Mucosa of gallbladder (tissue), 1 donor: ENCODE measurements at places on chromosomes 13 and 19. TPM values are rescaled to one million over a fixed set of nuclear protein-coding genes. Genes with fewer than 3 reads are reported as not detected.

The ERCC2 gene
- total RNA-seq = 23.8 TPM

DNA sequence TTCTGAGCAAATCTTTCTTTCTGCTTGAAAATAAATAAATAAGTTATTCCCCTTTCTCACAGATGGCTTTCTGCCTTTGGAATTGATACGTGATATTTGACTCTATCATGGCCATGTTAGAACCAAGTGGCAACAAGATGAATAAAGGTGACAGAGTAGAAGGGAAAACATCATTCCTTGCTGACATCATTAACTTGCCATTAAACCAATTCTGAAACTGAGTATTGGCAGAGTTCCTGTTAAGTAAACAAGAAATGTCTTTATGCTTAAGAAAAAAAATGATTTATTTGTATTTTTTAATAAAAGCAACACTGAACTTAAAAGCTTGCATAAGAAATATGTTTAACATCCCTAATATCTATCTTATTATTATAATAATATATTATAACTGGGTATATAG lies 828.1 kb downstream of the PCDH9 start:
- no peak for DNase-seq

The ZGLP1 gene
- 7.3 TPM for total RNA-seq

GRCh38 chr13:56886398-56886797 lies 254.3 kb upstream of the PRR20A start:
- DNase-seq = no peak

DNA sequence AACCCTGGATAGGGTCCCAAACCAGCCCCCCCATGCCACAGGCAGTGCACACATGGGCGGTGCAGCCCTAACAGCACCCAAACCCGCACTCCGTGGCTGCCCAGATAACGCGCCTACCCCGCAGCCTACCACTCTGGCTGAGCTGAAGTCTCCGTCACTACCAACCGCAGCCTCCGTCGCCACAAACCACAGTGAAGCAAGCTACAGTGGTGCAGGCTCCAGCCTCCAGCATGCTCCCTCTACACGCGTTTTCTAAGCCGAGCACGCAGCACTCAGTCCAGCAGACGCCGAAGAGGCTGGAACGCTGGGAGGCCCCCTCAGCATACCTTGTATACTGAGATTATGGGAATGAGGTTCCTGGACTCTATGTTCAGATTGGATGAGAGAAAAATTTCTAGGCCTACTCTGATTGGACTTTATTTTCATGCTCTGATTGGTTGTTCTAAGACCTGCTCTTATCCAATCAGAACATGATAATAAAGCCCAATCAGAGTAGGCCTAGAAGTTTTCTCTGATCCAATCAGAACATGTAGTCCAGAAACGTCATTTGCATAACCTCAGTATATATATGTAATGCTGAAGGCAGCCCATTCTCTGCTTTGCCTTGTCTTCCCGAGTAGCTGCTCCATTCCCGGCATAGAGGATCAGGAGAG lies 56.7 kb upstream of the C1QTNF9B start:
- DNase-seq = no peak

The KLK11 gene
- total RNA-seq = 274 TPM

DNA sequence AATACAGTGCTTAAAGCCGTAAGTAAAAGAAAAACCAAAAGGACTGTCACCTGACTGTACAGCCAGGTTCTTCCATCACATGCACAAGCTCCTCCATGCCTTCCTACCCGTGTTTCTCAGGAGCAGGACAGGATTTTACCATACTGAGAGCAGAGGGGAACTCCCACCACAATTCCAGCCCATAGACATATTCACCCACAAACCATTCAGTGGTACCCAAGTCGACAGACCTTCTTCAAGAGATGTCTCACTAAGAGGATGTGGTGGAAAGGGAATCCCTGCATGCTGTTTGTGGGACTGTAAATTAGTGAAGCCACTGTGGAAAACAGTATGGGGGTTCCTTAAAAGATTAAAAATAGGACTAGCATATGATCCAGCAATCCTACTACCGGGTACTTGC lies 66.9 kb upstream of the DOCK9 start:
- DNase-seq = no peak

DNA sequence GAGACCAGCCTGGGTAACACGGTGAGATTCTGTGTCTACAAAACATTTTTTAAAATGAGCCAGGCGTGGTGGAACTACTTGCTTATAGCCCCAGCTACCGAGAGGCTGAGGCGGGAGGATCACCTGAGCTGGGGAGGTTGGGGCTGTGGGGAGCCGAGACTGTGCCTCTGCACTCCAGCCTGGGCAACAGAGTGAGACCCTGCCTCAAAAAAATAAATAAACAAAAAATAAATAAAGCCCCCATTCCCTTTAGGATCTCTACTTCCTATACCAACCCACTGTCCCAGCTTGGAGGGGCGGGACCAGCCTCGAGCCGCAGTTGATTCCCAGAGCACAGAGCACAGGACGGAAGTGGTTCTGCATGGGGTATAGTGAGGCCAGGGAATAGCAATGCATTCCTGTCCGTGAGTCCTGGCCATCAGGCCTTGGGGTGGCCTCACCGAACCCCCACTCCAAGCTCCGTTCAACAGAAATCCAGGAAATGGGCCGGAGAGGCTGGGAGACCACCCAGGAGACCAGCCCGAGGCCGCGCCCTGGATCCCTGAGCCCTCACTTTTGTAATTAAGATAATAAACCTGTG lies 4.9 kb upstream of the PTBP1 start:
- no peak for DNase-seq

The SHISA7 gene
- total RNA-seq = not detected

The KIR2DL1 gene
- not detected for total RNA-seq

- peak; percentile 37 for DNase-seq
These were observed 30.3 kb upstream of the CEACAM4 start for GRCh38 chr19:41657157-41657556.

DNA sequence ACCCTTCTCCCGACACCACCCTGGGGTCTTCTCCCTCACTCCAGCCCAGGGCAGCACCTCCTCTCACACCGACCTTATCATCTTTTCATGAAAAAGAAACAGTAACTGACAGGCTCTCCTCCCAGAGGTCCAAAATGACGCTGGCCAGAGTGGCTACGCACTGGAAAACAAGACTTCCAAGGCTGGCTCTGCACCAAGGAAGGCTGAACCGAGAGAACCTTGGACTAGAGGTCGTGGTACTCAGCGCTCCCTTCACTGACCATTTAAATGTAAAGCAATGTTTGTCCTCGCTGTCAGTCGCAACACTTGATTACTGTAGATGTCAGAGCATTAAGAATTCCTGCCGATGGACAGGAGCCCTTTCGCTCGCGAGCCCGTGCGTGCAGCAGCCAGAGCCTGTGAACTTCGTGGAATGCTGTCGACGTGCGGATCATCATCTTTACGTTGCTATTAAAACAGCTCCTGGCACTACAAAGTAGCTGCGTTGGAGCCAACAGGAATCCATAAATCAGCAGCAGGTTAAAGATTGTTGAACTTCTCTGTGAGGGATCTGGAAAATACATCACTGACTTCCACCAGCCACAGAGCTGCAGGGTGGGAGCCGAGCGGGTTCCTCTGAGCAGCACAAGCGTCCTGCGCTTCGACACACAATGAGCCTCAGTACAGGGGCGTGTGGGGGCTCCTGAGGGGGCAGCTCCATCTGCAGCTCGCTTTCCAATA lies 125.5 kb upstream of the MCF2L start:
- no peak for DNase-seq

- peak; percentile 78 for DNase-seq
These were observed 33.3 kb upstream of the MICU2 start for GRCh38 chr13:21637296-21637695.

- DNase-seq = peak; percentile 21
These were observed 15.3 kb downstream of the TTYH1 start for GRCh38 chr19:54430306-54431254.

DNA sequence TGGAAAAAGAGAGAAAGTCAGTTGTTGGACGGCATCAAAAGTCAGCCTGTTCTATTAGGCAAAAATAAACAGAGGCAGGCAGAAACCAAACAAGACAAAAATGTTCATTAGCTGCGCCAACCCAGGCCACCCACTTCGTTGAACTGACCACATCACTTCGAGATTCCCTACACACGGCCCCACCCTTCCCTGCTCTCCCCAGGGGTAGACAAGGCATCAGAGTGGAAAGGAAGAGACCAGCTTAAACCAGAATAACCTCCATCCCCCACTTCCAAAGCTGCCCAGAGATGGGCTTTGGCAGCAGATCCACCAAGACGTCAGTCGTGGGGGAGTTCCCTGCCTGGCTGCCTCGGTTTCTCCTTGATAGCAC lies 204.6 kb upstream of the TSHZ3 start:
- peak; percentile 46 for DNase-seq

The PSG1 gene
- not detected for total RNA-seq

GRCh38 chr19:12090807-12091206 lies 26.3 kb downstream of the ZNF844 start:
- DNase-seq = peak; percentile 58

GRCh38 chr13:50783717-50784290 lies 59.7 kb downstream of the DLEU7 start:
- DNase-seq = no peak

The WDR62 gene
- total RNA-seq = 1.3 TPM

The SCEL gene
- total RNA-seq = 0.12 TPM

DNA sequence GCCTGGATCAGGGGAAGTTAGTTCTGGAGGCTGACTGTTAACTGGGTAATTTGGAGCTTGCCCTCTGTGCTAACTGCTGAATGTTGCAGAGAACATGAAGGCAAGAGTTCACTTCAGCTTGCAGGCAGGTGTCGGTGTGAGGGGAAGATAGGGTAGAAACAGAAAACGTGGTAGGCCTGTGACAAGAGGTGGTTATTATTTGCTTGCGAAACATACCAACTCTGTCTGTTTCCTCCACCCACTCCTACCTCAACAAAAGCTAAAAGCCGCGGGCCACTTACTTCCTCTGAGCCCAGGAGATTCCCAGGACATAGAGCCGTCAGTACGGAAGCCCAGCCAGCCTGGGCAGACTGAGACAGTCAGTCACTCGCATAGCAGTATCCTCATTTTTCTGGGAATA lies 119.2 kb upstream of the ABCC4 start:
- DNase-seq = no peak

DNA sequence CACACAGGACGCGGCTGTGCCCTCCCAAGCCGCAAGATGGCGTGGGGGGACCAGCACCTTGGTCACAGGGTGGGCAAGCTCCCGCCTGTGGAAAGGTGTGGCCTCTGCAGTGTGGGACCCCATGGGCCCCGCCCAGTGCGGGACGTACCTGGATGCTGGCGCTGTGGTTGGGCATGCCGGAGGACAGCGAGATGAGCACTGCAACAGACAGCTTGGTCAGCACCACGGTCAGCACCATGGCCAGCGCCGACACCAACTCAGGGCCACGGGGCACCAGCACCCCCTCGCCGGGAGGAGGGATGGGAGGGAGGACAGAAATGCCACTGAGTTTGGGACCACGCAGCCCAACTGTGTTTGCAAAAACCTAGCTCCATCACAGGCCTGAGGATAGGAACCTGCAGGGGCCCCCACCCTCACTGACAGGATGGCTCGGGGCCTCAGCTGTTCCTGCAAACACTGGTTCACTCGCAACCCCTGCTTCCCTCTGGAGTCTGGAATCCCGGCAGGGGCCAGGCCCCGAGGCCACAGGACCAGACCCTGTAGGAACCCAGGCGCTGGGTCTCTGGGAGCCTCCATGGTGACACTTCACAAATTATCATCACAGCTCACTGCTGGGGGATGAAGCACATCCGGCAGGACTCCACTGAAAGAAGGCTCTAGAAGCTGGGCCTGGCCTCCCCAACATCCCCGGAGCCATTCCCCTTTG lies 27.1 kb downstream of the IZUMO4 start:
- no peak for DNase-seq

The SOX1 gene
- not detected for total RNA-seq

DNA sequence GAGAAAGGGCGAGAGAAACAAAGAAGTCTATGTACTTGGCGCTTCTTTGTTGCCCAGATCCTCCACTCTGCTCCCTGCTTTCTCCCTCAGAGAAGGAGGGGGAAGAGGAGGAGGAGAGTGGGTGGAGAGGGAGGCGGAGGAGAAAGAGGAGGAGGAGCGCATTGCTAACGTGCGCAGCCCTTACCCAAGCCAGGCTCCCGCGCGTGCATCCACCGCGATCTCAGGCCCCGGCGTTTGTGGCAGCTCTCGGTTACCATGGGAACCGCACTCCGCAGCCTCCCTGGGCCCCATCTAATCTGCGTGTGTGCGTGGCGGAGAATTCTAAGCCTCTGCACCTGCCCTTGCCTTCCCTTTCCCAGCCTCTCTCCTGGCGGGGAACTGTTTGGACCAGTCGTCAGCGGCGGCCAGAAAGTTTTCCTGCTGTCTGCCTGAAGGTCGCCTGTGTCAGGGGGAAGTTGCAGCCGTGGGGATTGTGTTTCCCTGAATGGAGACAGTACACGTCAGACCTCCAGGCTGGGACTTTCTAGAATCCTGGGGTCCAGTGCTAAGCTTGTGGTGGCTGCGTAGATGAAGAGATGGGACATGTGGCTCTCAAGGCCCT lies at the start of gene ERICH6B:
TSS of gene ERICH6B (minus strand) at position 239 of the 601 bp plus-strand sequence. CDS start 18,734 bp downstream, outside the sequence.
- DNase-seq = no peak

GRCh38 chr13:65064967-65065366 lies 2165.2 kb downstream of the PCDH9 start:
- no peak for DNase-seq

GRCh38 chr13:36806102-36806501 lies 12.9 kb upstream of the RFXAP start:
- DNase-seq = no peak

- DNase-seq = no peak
These were observed 4.8 kb downstream of the MEGF8 start for GRCh38 chr19:42330241-42330711.

GRCh38 chr13:88107570-88107969 lies 436.4 kb downstream of the SLITRK5 start:
- DNase-seq = no peak
